ENCODE measurements at places on chromosomes 3 and 15.

GRCh38 chr15:43214592-43215295, 6.1 kb downstream of the EPB42 start:
- DNase-seq = no peak

- DNase-seq = peak; percentile 99
These were observed 6.5 kb downstream of the CSRNP1 start for GRCh38 chr3:39146611-39147591.

DNA sequence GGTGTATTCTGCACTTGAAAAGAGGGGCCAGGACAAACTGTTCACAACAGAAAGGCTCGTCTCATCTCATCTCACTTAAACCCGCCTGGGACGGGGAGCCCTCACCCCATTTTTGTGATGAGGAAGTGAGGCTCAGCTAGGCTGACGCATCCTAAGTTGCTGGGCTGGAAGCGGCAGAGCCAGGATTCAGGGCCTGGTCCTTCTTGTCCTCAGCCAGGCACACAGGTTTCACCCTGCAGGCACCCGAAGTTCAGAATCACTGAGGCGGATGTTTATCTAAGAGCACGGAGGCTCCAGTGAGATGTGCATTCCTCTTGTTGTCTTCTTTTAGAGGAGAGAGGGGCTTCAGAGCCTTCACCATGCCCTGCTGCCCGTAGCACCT, 51.1 kb upstream of the PLXNA1 start:
- DNase-seq = no peak

DNA sequence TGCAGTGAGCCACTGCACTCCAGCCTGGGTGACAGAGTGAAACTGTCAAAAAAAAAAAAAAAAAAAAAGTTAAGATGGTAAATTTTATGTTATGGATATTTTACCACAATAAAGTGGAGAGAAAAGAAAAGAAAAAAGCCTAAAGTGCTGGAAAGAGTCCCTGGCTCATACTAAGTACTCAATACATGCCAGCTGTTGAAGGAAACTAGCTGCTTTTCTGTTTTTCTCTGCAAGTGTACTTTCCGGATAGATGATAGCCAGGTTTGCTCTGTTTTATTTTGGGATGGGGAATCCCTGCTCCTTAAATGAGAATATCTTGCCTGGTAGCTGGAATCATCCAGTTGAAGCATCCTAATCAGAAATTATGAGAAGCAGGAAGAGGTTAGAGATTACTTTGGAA, 10.9 kb downstream of the EID1 start:
- no peak for DNase-seq

DNA sequence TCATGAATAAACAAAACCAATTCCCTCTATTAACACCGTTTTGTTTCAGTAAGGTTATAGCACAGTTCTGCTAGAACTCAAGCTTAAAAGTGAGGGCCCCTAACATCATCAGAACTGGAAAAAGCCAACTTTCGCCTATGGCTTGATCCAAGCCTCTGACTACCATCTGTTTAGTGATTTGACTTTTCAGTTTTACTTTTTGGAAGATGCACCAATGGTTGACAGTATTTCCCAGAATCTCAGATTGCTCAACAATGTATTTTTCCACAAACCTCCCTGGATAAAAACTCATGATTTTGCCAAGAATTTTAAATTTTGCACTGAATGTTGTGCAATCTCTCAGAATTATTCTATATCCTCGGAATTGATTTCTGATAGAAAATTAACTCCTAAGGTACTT, 190.7 kb downstream of the LSAMP start:
- DNase-seq = no peak

GRCh38 chr3:13839726-13840340, 40.0 kb downstream of the WNT7A start:
- no peak for DNase-seq

All from brain microvascular endothelial cell (primary cell).